ENCODE measurements at places on chromosomes 6 and 20.
A peak's percentile ranks its signal among the peaks of the same experiment; 100 is the strongest.

GRCh38 chr6:161674930-161675682 is 401.2 kb upstream of the AGPAT4 start:
- DNase-seq = no peak

DNA sequence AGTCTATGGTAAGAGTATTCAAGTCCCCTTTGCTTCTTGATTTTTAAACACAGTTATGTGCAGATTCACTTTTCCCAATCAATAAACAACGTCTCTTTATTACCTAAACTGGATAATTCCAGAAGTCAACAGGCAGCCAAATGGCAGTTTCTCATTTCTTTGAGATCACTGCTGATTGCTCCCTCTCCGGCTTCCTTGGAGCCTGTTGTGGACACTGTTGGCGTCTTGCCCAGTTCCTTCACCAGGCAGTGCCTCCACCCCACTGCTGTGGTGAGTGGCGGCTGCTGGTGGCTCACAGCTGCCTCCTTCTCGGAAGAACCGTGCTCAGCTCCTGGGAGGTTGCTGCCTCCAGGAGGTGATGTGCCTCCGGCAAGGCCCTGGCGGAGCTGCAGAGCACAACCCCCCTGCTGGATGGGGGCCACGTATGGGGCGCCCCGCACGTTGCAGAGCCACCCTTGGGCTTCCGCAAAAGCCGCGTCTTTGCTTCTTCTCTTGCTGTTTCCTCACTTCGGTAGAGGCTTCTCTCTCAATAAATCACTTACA is 105.1 kb upstream of the CNKSR3 start:
- no peak for DNase-seq

GRCh38 chr6:108133594-108134179 is 32.1 kb upstream of the NR2E1 start:
- peak; percentile 41 for DNase-seq

- DNase-seq = no peak
These were observed 69.2 kb upstream of the E2F3 start for GRCh38 chr6:20332441-20333006.

- no peak for DNase-seq
These were observed 98.4 kb downstream of the CDKAL1 start for GRCh38 chr6:20632696-20633095.

DNA sequence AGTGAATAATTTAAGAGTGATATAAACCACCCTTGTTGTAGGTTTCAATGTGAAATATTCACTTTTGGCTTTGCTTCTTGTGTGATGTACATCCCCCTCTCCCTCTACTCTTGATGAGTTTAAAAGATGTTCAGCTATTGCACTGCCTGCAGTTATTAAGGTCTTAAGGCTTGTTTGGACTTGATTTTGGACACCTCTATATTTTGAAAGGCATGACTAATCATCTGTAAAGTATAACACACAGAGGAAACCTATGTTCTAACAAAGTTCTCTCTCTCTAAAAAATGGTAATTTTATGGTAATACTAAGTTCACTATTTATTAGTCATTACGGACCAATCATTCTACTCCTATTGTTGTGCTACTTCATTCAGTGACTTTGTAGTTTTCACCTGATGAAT is 1719.9 kb downstream of the GRIK2 start:
- no peak for DNase-seq

DNA sequence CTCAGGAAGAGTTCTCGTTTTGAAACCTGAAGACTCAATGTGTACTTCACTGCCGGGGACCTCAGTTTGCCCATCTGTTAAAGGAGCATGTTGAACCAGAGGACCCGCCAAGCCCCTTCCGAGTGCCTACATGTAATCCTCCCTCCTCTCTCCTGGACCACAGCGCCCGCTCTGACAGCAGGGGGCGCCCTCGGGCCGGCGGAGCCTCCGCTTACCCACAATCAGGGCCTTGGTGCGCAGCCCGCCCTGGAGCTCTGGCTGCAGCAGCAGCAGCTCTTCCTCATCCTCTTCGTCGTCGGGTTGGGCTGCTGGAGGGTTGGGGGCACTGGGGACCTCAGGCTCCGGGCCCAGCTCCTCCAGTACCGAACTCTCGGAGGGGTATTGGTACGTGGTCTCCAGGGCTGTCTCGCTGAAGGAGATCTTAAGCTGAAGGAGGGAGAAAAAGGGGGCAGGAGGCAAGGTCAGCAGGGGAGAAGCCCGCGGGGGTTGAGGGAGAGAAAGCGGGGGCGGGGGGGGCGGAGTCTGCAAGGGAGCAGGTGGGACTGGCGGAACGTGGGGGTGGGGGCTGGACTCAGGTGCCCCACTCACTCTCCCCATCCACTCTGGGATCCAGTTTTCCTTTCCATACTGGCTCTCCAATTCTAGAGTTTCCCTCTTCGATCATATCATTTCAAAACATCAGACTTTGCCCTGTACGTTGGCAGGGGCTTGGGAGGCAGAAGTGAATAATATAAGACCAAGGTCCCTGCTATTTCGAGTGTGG is 6.3 kb upstream of the DHX16 start:
- peak; percentile 94 for DNase-seq

DNA sequence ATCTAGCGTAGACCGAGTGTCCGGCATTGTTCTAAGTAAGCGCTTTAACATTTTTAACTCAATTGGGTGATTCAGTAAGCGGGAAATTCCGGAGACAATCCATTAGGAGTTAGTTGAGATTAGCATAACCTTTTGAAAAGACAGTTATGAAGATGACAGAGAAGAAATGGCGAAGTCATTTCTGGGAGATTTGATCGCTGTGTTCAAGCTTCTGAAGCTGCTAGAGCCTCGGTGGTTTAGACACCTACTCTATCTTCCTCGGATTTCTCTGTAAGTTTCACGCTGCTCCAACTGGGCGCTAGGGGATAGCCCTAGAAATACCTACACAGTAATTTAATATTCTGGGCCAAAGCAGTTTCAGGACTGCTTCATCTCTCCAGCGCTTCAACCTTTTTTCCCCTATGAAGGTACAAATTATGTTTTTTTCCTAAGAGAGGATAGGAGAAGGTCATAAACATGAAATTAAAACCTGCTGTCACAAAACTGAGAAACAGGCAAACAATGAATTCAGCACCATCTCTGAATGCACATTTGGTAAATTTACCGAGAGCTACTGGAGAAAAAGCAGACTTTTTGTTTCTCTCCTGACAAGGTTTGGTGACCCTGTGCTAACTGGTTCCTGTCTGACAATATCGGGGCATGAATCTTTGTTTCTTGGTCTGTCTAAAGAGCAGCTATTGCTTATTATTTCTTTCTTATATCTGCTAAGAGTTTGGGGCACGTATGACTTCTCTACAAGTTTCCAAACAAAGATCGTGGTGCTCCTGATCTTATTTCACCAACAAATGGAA is 22.4 kb downstream of the ZNF311 start:
- no peak for DNase-seq

GRCh38 chr6:96917098-96917497 is 7.4 kb upstream of the KLHL32 start:
- no peak for DNase-seq

DNA sequence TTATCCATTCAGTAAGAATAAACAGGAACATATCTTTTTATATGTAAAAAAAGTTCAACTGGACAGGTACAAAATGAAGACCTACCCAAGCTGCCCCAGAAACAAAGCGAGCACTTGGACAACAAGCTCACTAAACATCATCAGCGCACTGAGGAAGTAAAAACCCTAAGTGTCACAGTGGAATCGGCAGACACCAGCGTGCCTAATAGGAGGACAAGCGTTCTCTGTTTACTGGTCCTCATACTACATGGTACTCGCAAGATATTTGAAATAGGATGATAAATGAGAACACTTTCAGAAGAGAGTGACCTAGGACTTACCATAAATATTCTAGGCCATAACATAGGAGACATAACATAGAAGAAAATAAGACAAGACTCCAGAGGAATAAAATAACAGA is 18.2 kb downstream of the MAP7 start:
- DNase-seq = no peak

DNA sequence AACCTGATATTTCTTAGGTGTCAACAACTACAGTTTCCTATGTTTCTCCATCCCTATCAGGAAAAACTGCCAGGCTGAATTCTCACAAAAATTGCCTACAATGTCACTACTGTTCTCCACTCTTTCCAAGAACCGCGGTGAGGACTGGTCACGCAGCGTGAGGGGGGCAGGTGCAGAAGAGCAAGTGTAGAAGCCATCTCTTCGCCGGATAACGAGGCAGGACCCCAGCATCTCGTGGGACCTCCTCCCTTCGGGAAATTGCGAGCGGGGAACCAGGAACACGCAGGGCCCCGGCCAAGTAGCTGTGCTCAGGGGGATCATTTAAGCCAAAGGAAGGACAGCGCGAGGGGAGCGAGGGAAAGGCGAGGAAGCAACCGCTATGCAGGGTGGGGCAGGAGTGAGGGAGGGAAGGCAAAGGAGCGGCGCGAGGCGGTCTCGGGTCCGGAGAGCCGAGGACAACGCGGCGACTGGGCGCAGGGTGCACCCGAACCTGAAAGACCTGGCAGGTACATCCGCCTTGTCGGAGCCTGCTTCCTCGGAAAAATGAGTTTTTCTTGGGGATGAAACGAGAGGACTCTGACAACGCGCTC is 559 bp downstream of the APMAP start:
- no peak for DNase-seq

- DNase-seq = no peak
These were observed 257.1 kb downstream of the SAMD5 start for GRCh38 chr6:147765541-147765940.

GRCh38 chr20:58024241-58024721 is 204.2 kb downstream of the ANKRD60 start:
- no peak for DNase-seq

DNA sequence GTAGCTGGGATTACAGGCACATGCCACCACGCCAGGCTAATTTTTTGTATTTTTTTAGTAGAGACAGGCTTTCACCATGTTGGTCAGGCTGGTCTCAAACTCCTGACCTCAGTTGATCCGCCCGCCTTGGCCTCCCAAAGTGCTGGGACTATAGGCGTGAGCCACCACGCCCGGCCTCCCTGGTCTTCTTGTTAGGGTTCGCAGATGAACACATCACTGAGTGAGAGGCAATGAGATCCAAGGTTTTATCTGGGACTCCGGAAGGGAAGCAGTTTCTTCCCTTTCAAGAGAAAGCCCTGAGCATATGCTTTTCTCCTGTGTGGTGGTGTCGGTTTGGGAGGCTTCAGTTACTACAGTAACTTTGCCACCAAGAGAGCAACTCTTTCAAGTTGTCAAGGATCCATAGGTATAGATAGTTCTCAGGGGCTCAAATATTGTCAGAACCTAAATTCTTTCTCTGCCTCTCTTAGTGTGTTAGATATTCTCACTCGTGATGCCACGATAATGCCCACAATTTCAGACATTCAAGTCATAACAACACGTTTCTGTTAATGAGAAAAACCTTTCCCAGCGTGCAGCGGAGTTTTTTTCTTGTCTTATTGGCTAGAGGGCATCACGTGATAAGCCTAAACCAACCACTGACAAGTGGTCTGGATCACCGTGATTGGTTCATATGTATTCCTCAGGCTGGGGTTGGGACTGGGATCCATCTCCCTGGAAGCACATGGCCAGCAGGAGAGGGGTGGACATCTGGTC is 36.2 kb upstream of the NCOA3 start:
- no peak for DNase-seq

DNA sequence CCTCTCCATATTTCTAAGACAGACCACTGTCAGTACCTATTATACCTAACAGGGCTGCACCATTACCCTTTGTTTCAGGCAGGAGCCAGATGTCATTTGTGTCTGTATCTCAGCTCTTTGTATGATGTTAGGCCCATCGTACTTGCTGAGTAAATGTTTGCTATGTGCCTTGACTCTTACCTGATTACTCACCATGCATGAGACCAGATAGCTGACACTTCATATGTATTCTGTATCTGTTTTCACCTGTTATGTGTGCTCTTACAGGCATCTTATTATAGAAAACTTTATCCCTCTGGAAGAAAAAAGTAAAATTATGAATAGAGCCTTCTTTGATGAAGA is 31.7 kb upstream of the ASXL1 start:
- no peak for DNase-seq

DNA sequence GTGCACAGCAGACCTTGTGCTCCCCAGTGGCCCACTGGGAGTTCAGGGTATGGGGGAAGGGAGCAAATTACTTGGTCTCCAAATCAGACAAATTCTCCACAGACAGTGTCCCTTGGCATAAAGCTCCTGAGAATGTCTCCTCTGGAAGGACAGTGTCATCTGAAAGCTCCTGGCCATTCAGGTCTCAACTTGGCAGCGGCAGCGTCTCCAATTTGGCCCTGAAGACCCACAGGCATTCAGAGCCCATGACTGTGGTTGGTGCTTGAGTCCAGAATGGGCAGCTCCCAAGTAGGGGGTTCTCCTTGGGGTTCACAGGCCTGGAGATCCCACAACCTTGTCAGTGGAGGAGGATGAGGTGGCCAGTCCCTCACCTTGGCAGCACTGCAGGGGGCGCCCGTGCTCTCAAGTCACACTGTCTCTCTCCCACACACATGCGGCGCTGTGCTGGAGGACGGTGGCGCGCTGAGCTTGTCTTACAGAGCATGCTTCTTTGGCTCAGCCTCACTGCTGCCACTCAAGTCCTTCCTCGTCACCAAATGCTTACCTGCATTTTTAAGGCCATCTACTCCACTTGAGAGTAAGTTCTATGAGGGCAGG is 20.7 kb downstream of the DYNLRB1 start:
- peak; percentile 60 for DNase-seq

DNA sequence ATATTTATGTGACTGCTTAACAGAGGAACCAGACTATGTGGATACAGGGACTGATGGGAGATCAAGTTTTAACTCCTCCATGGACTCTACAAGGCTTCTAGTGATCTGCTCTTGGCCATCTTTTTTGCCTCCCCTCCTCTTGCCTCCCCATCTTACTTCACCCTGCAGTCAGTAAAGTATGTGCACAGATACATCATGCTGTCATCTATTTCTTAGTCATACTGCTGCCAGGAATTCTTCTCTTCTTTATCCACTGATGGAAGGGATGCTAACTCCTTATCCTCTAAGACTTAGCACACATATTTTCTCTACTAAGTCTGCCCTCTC is 27.6 kb upstream of the FAM83C start:
- DNase-seq = no peak

DNA sequence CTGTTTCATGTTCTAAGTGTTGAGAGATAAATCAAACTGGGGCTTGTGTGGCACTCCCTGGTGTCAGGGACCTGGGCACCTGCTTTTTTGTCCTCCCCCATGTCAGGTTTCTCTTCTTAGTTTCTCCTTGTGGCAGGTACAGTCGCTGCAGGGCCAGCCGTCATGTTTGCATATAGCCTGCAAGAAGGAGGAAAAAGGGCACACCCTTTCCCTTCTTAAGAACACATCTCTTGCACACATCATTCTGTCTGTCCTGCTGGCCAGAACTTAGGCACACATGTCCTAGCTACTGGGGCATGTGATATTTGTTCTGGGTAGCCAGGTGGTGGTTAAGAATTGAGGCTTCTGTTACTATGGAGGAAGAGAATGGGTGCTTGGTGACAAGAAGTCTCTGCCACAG is 27.9 kb downstream of the CDC5L start:
- DNase-seq = no peak

DNA sequence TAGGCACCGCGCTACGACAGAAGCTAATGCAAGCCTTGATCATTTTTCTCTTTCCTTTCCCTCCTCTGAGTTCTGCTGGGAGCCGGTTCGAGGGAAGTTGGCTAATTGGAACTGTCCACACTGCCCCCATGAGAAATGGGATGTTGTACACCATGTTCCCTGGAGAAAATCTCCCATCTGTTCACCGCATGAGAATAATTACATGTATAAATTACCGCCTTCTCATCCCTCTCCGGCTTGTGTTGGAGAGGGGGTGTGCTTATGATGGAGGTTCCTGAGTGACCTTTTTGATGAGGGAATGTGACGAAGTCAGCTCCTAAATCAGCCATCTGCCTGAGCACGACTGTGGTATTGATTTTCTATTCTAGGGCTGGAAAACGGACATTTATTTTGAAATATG is 320.2 kb upstream of the SULF2 start:
- DNase-seq = no peak
